ENCODE measurements at places on chromosomes 7 and 10. TPM values are rescaled to one million over a fixed set of nuclear protein-coding genes. Genes with fewer than 3 reads are reported as not detected.

- peak; percentile 75 for DNase-seq
Measured at GRCh38 chr10:25758041-25758457, 176.0 kb upstream of the MYO3A start.

DNA sequence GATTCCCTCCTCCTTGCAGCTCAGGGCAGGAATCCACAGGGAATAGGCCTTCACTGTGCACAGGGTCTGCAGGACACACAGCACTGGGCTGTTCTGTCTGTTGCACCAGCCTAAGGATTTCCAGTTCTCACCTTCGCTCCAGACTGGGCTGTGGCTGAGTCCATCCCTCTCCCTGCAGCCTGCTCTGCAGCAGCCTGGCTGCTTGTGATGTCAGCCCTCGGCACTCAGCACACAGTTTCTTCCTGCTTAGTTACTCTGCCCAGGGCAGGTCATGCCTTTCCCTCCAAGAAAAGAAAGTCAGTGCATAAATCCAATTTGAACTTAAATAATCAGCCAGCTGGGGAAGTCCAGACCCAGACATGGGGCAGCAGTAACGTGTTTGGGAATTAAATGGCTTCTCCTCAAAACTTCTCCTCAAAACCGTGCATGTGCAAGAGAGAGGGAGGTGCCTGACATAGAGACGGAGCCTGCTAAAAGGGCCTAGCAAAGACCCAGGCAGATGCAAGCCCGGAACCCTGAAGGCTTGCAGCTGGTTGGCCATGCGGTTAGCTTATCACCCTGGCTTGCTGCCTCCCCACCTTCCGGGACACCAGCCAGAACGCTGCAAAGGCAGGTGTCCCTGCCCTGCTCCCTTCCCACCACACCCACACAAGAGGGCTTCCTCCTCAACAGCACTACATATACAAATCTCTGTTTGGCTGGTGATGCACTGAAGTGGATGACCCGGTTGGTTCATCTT is 10.9 kb upstream of the GDF2 start:
- DNase-seq, result no peak

DNA sequence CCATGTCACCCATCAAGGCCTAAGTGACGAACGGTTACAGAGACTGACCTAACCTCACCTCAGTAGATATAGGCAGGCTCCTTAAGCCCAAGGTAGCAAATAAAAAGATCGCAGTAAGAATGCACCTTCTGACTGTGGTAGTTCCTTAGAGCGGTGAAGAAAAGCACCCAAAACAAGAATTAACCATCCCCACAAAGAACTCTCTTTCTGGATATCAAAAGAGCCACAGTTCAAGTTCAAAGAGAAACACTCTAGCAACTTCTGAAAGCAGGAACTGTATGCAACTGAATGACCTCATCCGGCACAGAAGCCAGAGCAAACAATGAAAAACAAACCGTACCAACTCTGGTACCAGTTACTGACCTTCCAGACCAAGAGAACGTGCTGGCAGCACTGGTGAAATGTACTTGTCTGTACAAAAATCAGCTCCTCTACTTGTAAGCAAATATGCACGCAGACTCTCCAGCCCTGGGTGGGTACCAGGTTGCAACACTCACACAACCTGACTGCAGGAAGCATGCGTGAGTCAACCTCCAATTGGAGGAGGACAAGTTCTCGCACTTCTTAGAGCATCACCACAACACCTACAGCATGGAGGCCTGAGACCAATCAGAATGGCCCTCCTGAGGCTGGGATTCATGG is 202.7 kb downstream of the FAM107B start:
- no peak for DNase-seq

GRCh38 chr7:29350351-29350750 is 155.8 kb downstream of the CHN2 start:
- DNase-seq, result no peak

DNA sequence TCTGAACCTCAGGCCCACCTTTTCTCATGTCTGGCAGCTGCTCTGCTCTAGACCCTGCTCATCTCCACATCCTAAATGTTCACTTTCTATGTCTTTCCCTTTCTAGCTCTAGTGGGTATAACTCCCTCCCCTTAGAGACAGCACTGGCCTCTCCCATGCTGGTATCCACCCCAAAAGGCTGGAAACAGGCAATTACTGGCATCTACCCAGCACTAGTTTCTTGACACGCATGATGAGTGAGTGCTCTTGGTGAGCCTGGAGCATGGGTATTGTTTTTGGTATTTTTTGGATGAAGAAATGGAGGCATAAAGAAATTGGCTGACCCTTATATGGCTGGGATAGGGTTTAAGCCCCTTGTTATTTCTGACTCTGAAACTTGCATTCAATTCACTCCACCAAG is 156.0 kb downstream of the EGFR start:
- DNase-seq, result no peak

The CHCHD1 gene
- 187 TPM for polyA plus RNA-seq

DNA sequence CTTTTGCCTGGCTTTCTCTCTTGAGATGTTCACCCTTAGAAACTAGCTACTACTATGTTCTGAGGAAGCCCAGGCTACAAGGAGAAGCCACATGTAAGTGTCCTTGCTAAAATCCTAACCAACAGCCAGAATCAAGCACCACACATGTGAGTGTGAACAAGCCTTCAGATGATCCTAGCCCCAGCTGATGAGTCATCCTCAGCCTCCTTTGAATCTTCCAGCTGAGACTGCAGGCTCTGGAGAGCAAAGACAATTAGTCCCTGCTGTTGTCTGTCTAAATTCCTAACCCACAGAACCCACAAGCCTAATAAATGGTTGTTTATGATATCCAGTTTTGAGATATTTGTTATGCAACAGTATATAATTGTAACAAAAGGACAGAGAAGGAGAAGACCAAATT is 92.8 kb upstream of the TAC1 start:
- no peak for DNase-seq

- no peak for DNase-seq
Measured at GRCh38 chr7:103660455-103661371, 214.7 kb upstream of the SLC26A5 start.

The FAM25C gene
- polyA plus RNA-seq, result not detected
